ENCODE measurements at places on chromosomes 7 and 10. TPM values are rescaled to one million over a fixed set of nuclear protein-coding genes. Genes with fewer than 3 reads are reported as not detected.
A peak's percentile ranks its signal among the peaks of the same experiment; 100 is the strongest.

MMP21 gene
- total RNA-seq: not detected

FAS gene
- 4.3 TPM for total RNA-seq

PDGFA gene
- total RNA-seq: 15.8 TPM

HOXA13 gene
- total RNA-seq: 22.2 TPM

ANKRD30A gene
- total RNA-seq: not detected

FAM24B gene
- total RNA-seq: not detected

SLC18A2 gene
- total RNA-seq: not detected

PTPRN2 gene
- total RNA-seq: 1.7 TPM

RHOBTB1 gene
- total RNA-seq: 1.4 TPM

PNLIPRP3 gene
- not detected for total RNA-seq

RET gene
- not detected for total RNA-seq

ECHDC3 gene
- 2.6 TPM for total RNA-seq

PNLIPRP2 gene
- total RNA-seq: not detected

FAM25G gene
- not detected for total RNA-seq

- no peak for DNase-seq
These were observed 47.2 kb downstream of the CAV1 start for GRCh38 chr7:116572036-116572435.

DNA sequence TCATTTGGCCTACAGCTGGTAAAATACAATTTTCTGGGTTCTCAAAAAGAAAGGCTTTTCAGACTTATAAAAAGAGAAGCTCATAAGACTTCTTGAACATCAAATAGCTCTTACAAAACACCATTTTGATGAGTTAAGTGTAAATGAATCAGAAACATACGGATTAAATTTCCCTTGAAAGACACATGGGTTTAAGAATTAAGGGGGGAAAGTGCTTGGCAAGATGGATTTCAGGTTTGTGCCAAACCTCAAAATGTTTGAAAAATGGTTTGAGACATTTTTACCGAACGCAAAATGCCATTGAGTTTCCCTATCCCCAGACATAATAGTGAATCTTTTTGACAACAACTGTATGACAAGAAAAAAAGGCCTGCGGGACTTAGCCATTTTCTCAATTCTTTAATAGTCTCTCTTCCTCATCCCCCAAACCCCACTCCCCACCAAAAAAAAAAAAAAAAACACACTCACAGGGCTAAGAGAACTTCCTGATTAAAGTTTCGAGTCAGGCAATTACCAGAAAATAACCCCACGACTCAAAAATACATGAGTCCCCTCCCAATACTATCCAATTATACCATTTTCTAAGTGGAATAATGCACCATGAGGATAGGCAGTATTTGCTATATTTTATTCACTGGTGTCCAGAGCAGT is 260.1 kb downstream of the TRIL start:
- DNase-seq: no peak

GRCh38 chr10:71212318-71213126 is at the start of gene UNC5B:
Gene UNC5B (plus strand): TSS chr10:71212570. CDS start chr10:71212986, 416 bp downstream.
- DNase-seq: peak; percentile 49

DNA sequence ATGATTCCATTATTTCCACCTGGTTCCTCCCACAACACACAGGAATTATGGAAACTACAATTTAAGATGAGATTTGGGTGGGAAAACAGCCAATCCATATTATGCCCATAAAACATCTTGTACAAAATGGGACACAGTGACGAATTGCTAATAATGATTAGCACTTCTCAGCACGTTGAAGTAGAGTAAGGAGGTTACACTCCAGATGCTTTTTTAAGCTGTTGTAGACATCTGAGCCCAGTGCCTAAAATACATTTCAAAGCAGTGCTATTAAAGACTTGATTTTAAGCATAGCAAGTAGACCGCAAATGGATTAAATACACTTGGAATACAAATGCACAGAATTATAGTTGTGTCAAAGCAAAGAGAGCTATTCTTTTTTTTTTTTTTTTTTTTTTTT is 105.9 kb downstream of the AASS start:
- DNase-seq: no peak

- DNase-seq: peak; percentile 32
These were observed 29.9 kb downstream of the CDK14 start for GRCh38 chr7:90626013-90626412.

- no peak for DNase-seq
These were observed 10.8 kb downstream of the AGK start for GRCh38 chr7:141562036-141562435.

- DNase-seq: no peak
These were observed 24.4 kb upstream of the ARHGAP12 start for GRCh38 chr10:31953080-31953479.

DNA sequence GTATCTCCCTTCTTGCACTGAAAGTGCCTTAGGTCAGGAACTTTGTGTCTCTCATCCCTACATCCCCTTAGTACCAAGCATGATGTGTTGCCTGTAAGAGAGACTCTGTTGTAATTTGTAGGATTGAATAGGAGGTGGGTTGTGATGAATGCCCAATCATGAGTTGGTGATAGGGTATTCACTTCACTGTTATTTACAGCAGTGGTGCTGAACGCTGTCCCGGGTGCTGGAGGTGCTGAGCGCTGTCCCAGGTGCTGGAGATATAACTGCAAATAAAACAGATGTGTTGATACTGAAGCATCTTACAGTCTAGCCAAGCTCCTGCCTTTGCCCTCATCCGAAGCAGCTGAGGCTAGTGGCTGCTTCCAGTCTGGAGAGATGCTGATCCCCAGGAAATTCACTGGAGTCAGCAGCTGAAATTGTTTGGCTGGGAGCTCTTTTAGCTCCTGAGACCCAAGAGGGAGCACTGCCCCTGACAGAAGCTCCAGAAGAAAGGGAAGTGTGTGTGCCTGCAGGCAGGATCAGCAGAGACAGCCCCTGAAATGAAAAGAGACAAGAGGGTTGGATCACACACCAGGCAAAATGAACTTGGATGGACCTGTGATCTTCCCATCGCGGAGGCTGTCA is 183.4 kb downstream of the SORCS3 start:
- DNase-seq: peak; percentile 44

DNA sequence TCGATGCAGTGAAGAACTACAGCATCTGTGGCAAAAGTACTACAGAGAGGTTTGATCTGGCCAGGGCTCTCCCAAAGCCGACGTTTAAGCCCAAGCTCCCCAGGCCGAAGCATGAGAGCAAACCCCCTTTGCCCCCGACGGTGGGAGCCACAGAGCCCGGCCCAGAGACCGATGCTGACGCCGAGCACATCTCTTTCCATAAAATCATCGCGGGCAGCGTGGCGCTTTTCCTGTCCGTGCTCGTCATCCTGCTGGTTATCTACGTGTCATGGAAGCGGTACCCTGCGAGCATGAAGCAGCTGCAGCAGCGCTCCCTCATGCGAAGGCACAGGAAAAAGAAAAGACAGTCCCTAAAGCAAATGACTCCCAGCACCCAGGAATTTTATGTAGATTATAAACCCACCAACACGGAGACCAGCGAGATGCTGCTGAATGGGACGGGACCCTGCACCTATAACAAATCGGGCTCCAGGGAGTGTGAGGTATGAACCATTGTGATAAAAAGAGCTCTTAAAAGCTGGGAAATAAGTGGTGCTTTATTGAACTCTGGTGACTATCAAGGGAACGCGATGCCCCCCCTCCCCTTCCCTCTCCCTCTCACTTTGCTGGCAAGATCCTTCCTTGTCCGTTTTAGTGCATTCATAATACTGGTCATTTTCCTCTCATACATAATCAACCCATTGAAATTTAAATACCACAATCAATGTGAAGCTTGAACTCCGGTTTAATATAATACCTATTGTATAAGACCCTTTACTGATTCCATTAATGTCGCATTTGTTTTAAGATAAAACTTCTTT is 2.3 kb downstream of the LRRTM3 start:
- DNase-seq: no peak

DNA sequence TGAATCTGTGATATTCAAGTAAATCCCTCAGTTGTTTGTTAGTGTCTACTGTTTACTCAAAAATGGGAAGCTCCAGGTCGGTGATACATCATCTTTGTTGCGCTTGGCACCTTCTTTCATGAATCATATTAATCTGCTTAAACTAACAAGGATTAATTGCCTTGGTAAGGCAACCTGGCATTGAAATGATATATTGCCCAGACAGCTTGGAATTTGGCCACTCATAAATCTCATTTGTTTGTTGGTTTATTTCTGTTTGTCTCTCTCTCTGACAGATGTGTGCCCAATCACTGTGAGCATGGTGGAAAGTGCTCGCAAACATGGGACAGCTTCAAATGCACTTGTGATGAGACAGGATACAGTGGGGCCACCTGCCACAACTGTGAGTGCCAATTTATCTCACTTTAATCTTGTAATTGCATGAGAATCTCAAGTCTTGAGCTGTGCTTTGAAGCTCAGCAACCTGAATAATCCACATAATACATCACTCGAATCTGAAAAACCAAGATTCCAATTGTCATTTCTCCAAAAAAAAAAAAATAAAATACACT is 1104.8 kb upstream of the C7orf33 start:
- DNase-seq: no peak

- DNase-seq: no peak
These were observed 33.3 kb upstream of the KDM7A start for GRCh38 chr7:140209866-140210609.

DNA sequence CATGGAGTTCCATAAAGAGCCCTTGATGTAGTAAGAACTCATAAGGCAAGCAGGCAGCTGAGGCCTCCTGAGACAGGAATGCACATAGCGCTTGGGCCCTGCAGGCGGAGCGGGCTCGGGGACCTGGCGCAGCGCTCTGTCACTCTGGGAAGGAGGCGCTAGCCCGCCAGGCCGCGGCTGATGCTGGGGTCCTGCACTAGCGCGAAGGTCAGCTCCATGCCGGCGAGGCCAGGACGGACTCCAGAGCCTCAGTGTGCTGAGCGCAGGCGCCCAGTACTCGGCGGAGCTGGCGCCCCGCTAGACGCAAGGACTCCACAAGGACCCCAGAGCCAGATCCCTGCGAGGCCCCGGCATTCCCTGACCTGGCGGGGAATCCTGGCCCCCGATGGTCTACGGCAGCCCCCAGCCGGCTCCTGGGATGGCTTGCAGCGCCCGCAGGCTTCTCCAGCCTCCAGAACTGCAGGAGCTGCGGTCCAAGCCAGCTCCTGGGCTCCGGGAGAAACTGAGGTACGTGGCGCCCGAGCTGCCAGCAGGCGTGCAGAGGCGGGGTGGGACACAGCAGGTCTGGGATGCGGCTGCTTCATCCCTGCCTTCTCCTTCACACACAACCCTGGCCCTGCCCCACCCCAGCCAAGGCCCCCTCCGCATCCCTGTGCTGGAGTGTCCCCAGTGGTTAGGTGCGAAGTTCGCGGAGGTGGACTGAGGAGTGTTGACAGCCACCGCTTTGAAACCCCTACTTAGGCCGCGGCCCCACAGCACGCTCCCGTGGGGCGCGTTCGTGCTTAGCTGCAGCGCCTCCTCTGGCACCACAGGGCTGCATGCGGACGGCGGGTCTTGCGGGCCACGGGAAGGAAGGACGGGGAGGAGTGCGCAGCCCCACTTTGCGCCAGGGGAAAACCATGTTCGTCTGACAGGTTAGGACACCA is 761.5 kb upstream of the POM121L12 start:
- DNase-seq: no peak

DNA sequence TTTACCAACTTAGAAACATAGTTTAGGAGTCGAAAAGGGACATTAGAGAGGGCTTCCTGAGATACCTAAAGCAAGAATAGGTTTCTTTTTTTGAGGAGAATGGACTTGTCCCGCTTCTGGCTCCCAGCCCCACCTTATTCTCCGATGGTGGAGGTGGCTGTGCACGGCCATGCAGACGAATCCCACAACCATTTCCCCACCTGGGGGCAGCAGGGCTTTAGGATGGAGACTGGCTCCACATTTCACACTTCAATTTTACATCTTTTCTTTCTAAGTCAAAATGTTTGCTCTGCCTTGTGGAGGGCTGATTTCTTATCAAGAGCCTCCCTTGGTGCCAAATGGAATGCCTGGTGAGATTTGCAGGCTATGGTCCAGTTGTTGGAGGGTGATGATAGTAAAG is 118.5 kb downstream of the GLRX3 start:
- no peak for DNase-seq

DNA sequence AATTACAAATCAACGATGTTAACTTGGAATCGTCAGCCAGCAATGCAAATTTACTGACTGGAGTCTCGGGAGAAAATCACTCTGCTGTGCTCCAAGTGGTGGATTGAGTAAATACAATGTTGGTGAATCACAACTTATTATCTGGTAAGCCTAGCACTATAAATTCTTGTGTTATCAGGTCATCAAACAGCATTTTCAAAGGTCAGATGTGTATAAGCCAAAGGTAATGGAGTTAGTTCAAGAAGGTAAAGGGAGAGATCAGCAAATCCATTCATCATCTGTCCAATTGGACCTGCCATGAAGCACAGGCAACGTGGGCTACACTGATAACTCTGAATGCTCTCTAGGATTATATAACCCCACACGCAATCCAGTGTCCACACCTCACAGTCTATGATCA is 13.9 kb downstream of the CUBN start:
- peak; percentile 70 for DNase-seq

DNA sequence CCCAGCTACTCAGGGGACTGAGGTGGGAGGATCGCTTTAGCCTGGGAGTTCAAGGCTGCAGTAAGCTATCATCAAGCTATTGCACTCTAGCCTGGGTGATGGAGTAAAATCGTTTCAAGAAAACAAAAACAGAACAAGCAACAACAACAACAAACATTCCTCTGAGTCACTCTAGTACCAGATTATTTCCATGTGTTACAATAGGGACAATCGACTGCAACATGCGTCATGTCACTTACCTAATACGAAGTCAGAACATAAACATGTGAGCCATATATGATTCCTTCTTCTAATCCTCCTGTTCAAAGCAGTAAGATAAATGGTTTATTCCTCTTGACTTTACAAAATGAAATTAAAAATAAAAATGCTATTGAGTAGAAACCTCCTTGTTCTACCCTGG is 57.3 kb downstream of the ZNF438 start:
- no peak for DNase-seq

DNA sequence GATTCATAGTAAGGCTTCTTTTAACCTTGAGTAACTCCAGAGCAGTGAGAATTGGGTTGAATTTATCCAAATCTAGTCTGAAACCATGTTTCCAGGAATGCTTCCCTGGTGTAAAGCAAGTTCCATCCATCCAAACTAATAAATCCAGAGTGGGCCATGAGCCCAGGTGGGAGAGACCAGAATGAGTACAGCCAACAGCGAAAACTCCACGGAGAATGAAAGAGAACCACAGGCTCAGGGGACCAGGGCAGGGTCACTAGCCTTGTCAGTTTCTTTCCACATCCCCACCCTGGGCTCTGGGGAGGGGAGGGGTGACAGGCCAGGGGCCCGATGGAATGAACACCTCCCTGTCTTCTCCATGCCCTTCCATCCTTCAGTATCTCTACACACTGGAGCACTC is 180.1 kb downstream of the NEURL1 start:
- no peak for DNase-seq

DNA sequence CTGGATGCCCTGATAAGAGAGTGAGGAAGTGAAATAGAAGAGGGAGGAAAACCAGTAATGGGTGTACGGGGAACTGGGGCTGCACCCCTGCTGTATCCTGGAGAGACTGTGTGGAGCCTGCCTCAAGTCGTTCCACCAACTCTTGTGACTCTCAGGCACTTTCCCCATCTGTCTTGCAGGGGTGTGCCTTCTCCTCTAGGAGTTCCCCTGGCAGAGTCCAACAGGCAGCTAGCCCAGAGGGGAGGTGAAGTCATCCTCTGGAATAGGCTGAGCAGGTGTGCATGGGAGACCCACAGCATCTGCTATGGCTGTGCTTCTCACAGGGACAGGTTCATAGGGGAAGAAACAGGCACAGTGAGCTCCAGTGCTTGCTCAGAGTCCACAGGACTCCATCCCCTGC is 46.8 kb downstream of the WIPF3 start:
- DNase-seq: no peak

Data from HT-29 (cell line).